ENCODE measurements at places on chromosomes 1 and 21.

DNA sequence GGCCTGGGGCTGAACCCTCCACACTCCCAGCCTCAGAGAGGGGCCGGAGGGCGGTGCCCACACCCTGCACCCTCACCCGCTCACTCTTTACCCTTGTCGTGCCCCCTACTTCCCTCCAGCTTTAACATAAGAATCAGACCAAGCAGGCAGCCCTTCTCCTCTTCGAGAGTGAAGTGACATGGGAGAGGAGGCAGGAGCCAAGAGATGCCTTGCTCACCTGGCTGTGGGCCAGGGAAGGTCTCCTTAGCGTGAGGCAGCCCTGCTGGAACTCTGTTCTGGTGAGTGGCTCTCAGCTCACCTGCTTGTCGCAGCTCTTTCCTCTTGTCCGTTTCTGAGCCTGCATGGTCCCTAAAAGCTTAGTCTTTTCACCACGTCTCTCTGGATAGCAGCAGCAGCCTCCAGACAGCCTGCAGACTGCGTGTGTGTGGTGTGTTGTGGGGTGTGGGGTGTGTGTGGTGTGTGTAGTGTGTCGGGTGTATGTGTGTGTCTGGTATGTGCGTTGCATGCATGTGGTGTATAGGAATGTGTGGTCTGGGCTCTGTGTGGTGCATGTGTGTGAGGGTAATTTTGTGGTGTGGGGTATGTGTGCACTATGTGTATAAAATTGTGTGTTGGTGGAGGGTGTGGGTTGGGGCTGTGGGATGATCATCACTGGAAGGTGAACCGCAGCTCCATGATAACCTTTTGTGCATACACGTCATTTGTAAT is 86.7 kb downstream of the CCDC185 start:
- DNase-seq: no peak

DNA sequence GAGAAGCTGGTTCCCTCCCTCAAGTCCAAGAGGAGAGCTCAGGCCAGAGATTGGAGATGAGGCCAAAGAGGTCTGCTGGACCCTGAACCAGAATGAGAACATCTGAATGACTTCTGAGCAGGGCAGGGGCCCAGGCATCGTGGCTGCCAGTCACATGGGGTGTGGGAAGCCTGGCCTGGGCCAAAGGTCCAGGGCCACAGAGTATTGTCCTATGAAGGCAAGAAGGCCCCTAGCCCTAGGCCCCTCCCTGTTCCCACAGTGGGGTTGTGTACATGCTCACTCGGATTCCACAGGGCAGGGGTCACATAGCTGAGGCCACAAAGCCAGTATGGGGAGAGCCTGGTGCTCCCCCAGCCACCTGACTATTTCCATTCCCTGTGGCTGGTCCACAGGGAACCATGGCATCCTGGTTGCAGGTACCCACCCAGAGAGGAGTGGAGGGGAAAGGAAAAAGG is 18.5 kb upstream of the SLC1A7 start:
- DNase-seq: no peak

DNA sequence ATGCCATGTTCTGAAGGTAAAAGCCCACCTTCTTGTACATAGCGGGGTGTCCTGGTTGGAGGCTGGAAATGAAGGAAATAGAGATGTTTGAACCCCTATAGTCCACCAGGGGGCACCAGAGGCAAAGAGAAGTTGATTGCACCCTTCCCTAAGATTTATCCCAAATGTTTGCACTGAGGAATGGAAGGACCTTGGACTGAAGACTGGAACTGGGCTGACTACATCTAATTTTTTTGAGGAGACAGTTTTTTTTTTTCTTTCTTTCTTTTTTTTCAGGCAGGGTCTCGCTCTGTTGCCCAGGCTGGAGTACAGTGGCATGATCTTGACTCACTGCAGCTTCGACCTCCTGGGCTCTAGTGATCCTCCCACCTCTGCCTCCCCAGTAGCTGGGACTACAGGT is 55.3 kb upstream of the EIF4G3 start:
- peak; percentile 74 for DNase-seq

GRCh38 chr1:43241413-43241836 is 28.4 kb upstream of the TMEM125 start:
- DNase-seq: peak; percentile 84

- no peak for DNase-seq
Measured at GRCh38 chr1:69766431-69767180, 198.9 kb downstream of the LRRC7 start.

DNA sequence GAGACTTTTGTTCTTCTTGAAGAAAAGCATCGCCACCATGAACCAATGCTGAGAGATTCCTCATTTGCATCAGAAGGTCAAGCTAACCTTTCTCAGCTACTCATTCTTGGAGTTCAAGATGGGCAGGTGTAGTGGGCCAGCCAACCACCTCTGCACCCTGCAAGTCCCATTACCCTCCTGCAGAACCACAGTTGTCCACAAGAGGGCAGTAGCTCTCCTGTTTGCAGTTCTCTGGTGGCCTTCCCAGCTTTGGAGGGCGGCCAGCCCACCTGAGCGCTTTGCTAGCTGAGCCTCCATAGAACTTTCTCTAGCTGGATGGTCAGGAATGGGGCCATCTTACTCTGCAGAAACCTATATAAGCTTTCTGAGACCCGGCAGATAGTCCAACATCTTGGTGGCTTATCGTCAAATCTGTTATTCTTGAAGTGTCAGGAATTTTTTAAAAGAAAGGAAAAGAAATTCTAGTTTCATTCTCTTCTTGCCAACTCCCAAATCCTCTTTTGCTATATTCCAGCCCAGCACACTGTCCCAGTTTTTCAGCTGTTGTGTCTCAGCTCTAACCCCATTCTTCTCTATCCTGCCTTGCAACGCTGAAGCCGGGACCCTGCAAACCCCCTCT is 11.0 kb upstream of the LMX1A start:
- DNase-seq: peak; percentile 94

GRCh38 chr1:228852024-228852423 is 116.7 kb downstream of the RHOU start:
- no peak for DNase-seq

DNA sequence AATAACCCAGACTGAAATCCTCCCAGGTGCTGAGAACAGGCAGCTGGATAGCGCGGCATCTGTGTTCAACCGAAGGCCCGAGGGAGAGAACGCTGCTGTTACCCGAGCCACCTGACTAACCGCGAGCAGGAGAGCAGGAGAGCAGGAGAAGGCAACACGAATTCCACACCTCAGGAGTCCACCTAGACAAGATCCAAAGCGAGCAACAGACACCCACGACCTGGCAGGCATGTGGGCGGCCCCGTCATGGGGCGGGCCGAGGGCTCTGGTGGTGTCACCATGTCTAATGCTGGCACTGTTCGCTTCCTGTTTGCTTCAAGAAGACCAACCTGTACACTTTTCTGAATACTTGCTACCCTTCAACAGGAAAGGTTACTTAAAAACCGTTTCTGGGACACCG is 20.9 kb upstream of the SPATC1L start:
- no peak for DNase-seq
